ENCODE measurements at places on chromosomes 4 and X. TPM values are rescaled to one million over a fixed set of nuclear protein-coding genes. Genes with fewer than 3 reads are reported as not detected.
A peak's percentile ranks its signal among the peaks of the same experiment; 100 is the strongest.

VCX3A gene
- polyA plus RNA-seq = not detected

TCEAL2 gene
- 27.1 TPM for polyA plus RNA-seq

IL3RA gene
- 17.6 TPM for polyA plus RNA-seq

PPP1R2C gene
- polyA plus RNA-seq = not detected

PSAPL1 gene
- not detected for polyA plus RNA-seq

DNA sequence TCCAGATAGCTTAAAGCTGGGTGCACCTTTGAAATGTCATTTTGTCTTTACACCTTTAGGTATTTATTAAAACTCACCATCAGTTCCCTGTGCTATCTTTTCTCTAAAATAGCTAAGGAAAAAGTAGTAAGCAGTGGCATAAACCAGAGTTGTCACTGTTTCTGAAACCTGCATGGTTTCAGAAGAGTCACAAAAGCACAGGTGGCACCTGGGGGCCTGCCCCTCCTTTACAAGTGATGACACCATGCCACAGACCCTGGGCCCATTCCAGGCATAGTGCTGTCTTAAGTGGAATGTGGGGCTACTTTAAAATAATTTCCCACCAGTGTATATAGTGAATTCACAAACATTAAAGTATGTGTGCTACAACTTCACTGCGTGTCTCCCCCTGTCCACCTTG, 47.8 kb downstream of the DCUN1D4 start:
- DNase-seq = no peak

DNA sequence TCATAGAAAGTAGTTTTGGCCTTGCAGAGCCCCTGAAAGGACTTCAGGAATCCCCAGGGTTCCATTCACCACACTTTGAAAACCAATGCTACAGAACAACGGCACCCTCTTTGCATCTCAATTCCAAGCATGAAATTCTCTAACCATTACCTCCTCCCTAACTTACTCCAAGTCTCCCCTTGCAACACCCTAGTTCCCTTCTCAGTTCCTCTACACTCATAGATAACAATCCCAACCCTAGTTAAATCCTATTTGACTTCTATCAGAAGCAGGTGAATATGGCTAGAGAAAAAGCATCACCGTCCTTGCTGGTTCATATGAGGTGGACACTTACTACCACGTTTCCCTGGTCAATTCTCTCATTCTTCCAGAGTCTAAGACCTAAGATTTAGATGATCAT, 2.4 kb downstream of the RCHY1 start:
- DNase-seq = no peak

DNA sequence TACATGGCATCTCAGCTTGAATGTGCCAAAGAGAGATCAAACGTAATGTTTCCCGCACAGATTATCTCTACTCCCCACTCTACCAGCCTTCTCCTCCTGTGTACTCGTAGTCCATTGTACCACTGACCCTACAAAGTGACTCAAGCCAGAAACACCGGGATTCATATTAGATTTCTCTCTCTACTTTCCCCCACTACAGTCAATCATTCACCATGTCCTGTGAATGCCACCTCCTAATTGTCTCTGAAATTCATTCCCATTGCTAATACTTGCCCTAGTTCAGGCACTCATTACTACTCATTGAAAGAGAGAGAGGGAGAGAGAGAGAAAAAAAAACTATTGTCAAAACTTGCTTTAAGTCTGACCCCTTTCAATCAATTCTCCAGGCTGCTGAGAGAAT, 78.2 kb upstream of the LHFPL1 start:
- DNase-seq = no peak

GRCh38 chr4:69060651-69061308, 35.5 kb upstream of the UGT2B7 start:
- DNase-seq = no peak

DNA sequence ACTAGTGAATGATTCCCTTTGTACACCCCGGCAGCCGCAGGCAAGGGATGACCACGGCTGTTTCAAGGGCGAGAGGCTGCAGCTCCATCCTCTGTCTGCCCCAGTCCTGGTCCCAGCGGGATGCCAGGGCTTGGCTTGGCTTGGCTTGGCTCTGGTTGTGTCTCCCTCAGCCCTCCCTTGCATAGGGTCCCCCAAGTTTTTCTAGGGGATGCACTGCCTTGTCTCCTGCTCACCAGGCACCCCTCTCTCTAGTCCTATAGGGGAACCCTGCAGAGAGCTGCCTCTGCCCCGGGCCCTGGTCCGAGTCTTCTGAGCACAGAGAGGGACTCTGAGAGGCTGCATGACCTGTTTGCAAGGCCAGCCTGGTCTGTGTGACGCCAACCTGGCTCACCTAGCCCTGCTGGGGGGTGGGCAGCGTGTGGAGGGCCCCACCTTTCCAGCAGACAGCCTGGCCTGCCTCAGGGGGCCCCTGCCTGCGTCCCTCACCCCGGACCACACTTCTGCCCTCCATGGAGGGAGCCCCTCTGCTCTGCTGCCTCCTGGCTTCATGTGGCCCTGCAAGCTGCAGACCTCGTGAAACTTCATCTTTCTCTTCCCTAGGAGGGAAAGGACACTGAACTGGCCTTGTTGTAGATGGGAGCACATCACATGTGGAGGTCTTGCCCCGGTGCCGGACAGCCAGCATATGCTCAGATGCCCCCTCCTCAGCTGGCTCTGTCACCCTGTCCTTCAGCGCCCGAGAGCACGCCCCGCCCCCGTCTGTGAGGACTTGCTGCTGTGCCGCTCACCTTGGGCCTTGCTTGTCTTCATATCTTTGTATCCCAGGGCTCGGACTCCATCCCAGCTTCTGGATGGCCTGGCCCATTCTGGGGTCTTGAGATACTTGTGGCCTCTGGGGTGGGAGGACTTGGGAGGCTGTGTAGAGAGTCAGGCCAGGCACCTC, 16.4 kb downstream of the SORCS2 start:
- no peak for DNase-seq

DNA sequence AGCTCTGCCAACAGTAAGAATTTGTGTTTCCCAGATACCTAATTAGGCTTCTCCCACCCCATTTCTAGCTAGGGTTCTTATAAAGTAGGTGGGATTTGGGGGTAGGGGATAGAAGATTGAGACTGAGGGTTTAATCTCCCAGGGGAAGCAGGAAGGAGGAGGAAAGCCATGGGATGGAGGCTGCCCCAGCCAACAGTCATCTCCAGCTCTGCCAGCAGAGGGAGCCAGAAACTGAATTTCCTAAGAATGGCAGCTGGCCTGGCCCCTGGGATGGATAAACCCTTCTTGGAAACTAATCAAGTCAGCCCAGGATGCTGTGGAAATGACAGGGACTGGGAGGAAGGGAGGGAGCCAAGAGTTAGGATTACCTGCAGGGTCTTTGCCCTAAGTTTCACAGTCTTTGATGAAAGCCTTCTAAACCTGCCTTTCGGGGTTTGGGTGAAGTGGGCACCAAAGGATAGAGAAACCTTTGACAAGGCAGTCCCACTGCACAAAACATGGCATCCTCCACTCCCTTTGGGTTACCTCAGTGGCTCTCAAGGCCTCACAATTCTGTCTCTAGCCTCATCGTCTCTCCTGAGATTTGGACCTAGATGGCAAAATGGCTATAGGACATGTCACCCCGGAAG, 6.7 kb upstream of the ERCC6L start:
- peak; percentile 34 for DNase-seq

DNA sequence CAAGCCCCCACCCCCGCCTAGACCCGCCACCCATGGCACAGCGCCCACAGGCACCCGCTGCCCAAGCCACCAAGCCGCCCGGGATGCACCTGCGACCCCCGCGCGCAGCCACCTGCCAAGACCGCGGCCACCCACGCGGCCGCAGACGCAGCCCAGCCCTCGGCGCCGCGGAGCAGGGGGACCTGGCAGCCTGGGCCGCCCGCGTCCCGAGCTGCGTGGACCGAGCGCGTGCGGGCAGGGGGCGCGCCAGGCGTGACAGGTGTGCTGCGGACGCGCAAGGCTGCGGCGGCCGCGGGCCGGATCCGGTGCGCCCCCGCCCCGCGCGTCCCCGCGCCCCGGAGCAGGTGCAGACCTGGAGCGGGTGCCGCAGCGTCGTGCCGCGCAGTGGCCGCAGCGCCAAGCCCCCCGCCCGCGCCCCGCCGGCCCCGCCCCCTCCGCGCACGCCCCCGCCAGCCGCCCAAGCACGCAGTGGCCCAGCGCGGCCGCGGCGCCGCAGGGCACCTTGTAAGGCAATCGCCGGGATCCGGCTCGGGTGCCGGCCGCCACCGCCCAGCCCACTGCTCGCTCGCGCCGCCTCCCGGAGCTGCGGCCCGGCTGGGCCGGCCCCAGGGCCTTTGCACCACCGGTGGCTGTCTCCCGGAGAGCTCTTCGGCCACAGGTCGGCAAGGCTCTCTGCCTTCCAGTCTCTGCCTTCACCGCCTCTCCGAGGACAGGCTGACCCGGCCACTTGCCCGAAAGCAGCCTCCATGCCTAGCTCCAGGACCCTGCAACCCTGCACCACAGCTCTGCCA, at the start of gene PNCK:
Gene PNCK, minus strand, starts transcription at position 386 of the 791 bp plus-strand sequence. CDS start 737 bp downstream, outside the sequence.
- DNase-seq = no peak

Data from left kidney (tissue), 8 donors.